ENCODE measurements at places on chromosomes 5 and 9.
A peak's percentile ranks its signal among the peaks of the same experiment; 100 is the strongest.

DNA sequence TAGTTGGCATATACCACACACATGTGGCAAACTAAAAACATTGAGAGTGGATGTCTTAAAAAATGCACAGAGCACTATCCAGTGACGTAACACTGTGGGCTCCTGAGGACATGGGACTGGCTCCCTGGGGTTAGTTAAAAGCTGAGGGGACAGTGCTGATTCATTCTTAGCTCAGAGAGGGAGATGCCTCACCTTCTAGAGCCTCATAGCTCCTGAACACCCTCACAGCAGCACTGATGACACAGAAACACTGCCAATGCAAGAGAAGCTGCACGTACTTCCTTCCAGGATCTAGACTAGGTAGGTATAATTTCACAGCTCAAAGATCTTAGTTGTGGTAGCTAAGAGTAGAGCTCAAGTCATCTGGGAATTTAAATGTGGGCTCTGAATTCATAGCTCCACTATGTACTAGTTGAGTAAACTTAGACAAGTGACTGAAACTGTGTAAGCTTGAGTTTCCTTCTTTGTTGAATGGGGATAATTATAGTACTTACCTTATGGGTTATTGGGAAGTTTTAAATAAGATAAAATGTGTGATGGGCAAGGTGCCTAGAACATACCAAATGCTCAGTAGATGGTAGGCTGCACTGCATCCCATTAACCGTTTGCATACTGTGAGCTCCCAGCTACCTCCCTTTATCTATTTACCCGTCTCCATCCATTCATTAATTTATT is 279.9 kb downstream of the ASTN2 start:
- no peak for DNase-seq

DNA sequence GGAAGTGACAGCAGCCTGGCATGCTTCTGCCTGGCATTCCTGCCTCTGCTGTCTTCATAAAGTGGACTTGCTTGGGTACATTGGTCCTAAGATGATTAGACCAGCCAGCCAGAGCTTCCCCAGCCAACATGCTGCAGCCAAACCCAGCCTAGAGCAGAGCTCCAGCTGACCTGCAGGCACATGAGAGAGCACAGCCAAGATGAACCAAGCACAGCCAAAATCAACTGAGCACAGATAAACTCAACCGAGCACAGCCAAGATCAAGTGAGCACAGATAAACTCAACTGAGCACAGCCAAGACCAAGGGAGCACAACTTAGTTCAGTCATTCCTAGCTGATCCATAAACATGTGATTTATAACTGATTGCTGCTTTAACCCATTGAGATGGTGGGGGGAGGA is 266.5 kb downstream of the MSX2 start:
- DNase-seq = no peak

- DNase-seq = no peak
Measured at GRCh38 chr9:19032406-19032805, 603 bp downstream of the SAXO1 start.

- DNase-seq = no peak
Measured at GRCh38 chr5:22539762-22540161, 313.4 kb downstream of the CDH12 start.

DNA sequence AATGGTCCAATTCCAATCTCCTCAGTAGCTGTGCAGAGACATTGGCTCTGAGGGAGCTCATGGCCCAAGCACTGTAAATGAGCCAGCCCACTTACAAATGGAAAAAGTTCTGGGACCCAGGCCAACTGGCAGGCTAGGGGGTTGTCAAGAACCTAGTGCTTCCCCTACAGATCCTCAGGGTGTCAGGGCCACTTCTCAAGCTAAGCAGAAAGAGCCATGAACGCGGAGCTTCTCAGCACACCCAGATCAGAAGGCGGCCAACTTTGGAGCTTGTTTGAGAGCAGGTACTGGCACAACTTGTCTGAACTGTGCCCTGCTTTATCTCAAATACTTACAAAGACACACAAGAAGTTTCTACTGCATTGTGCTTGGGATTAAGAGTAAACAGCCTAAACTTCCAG is 17.5 kb downstream of the TLE1 start:
- no peak for DNase-seq

- DNase-seq = peak; percentile 65
Measured at GRCh38 chr5:76818844-76819831, at the start of gene F2RL1. F2RL1 (plus strand) TSS chr5:76819030; CDS start chr5:76819183, 153 bp downstream.

DNA sequence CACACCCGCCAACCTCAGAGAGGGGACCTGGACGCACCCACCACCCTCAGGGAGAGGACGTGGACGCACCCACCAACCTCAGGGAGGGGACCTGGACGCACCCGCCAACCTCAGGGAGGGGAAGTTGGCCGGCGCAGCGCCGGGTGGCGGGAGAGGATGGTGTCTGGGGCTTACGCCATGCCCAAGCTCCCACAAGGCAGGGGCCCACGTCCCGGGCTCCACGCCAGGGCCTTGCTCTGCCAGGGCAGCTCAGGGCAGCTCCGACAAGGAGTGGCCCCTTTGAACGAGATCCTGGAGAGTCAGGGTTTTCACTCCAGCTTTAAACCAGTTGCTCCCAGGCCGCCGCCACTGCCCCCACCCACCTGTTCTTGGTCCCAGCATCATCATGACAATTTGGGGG is 32.2 kb upstream of the SLC12A7 start:
- DNase-seq = no peak

GRCh38 chr5:80357671-80358070 is 37.9 kb downstream of the SPZ1 start:
- no peak for DNase-seq

- no peak for DNase-seq
Measured at GRCh38 chr5:150651924-150652671, 9.0 kb upstream of the MYOZ3 start.

DNA sequence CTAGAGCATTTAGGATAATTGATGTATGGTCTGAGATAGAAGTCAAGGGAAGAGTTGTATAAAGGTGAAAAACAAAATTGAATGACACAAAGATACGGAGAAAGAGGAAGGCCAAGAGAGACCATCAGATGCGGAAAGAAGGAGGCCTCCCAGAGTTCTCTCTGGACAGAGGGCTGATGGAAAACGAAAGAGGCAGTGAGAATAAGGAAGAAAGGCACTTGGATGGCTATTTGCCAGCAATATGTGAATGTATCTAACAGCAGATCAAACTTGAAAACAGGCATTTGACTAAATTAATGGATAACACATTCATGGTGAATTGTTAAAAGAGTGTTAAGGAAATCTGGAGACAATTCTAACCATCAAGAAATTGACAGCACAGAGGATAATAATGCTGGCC is 2.4 kb upstream of the DOCK8 start:
- DNase-seq = no peak

DNA sequence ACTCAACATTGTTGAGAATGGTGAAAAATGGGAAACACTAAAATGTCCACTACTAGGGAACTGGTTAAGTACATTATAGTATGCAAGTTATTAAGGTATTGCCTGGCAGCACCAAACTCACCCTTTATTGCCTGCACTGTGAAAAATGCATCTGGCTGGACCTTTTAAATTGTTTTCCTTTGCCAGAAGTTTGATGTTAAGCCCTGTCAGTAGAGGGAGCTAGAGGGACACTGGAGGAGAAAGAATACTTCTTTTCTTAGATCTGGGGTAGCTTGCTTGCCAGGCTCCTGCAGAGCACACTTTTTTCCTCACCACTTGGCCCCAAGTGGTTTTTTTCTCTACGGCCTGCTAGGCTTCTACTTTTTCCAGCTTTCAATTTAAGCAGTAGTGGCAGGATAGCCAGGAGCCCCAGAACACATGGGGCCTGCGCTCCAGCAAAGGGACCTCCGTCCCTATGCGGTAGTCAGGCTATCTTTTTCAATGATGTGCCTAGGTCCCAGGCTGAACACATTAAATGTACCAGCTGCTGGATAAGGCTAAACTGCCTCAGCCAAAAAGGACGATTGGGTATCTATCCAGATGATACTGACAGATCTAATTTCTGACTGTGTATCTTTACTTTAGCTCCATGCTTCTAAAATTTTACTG is 8.0 kb upstream of the HABP4 start:
- no peak for DNase-seq

DNA sequence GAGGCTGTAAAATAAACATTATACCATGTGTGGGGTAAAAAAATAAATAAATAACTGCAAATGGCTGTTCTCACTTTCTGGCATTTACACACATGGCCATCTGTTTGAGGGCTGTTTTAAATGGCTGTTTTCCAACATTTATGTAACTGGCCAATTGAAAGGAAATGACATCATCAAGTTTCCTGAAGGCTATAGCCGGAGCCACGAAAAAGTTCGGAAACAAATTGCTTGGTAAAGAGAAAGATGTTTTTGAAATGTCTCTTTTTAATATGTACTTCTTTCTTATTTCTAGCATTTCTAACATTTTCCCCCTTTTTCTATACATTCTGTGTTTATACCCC is 95.4 kb upstream of the DAB2 start:
- DNase-seq = no peak

DNA sequence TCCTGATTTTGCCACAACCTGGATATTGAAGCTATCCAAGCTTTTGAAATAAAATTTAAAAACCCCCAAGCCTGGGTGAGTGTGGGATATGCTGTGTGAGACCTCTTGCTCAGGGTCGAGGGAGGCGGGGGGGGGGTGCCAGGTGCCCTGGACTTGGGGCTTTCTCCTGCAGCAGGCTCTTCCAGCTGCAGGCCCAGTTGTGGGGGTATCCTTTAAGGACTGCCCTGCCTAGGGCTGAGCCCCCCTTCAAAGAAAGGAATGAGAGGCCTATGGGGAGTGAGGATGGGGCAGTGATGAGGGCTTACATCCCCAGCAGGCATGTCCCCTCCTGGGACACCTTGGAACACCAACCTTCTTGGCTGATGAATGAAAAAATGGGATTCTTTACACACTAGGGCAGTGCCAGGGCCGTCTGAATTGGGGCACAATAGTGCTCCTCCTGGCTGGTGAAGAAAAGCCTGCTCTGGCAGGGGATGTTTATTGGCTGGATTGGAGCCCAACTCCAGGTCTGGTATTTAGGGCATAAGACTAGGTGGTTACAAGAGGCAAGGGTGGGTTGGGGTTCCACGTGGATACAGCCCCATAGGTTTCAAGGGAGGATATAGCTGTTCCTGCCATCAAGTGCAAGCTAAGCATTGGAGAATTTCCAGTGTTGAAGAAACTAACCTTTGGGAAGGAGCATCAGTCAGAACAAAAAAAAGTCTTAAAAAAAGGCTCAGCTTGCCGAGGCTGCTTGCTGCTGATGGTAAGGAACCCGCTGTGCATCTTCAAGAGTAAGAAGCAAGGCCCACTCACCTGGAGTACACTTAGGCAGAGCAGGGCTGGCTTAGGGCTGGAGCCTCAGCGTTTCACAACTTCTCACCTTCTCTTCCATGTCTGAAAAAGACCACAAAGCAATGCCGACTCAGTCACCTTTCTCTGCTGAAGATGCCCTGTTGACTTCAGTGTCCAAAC is 7.0 kb downstream of the HNRNPAB start:
- no peak for DNase-seq

- no peak for DNase-seq
Measured at GRCh38 chr5:100789694-100790093, 113.4 kb downstream of the ST8SIA4 start.

DNA sequence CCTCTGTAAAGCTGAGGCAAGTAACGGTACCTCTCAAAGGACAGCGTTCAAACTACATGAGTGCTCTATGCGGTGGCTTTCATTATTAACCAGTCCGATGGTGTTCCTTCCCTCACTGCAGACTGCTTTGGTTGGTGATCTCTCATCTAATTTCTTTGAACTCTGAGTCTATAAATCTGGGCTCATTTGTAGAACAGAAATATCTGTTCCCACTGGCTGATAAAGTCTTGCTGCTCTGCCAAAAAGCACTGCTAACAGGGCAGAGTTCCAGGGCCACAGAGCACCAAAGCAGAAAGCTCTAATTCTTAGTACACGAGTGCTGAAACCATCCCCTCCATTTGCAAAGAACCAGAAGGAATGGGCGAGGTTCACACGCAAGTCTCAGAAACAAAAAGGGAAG is 81.9 kb downstream of the MED27 start:
- no peak for DNase-seq

GRCh38 chr5:142915813-142916424 is 145.7 kb downstream of the ARHGAP26 start:
- no peak for DNase-seq

GRCh38 chr5:43141211-43141610 is 20.5 kb downstream of the ZNF131 start:
- DNase-seq = no peak

- DNase-seq = no peak
Measured at GRCh38 chr9:98708103-98708932, 417 bp downstream of the GABBR2 start.

DNA sequence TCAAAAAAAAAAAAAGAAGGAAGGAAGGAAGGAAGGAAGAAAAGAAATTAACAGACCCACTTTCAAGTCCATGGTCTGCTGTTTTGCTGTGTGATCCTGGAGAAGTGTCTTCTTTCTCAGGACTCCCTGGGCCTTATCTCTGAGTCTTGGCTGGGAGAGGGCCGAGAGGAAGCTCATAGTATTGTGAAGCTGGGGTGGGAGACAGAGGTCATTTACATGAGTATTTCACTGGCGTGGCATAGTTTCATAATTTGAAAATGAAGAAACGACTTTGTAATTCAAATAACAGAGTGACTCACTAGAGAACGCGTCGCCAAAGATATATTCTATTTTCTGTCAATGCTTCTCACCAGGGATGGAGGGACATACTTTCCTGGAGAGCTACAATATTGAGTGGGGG is 2.4 kb upstream of the C9orf50 start:
- no peak for DNase-seq

GRCh38 chr5:172104021-172104420 is 84.0 kb downstream of the STK10 start:
- no peak for DNase-seq

DNA sequence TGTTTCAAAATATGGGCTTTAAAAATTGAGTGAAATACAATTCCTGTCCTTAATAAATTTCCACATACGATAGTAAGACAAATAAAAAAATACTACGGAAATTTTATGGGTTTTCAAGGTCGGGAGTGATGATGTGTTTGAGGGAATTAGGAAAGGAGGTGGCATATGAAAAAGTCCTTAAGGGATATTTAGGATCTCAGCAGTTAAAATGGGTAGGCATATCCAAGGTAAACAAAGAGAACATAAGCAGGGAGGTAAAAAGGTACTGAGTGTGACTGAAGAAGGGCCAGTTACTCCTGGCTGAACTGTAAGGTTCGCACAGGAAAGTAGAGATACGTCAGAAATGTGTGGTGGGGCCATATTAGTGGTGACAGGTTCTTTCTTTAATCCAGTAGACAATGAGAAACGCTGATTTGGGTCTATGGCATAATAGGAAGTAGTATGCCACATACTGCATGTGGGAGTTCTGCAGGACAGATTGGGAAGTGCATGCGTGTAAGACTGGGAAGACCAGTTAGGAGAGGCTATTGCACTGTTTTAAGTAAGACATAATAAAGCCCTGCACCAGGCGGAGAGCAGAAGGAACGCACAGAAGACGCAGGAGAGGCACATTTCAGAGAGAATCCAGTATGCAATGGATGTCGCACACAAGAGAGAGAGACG is 937 bp upstream of the HMGCR start:
- no peak for DNase-seq
